ENCODE measurements at places on chromosomes 2 and 18. TPM values are rescaled to one million over a fixed set of nuclear protein-coding genes. Genes with fewer than 3 reads are reported as not detected.

The FBXO36 gene
- total RNA-seq = 0.42 TPM

The CDH19 gene
- total RNA-seq = not detected

The CXCR1 gene
- not detected for total RNA-seq

The UGT1A5 gene
- total RNA-seq = not detected

The CRYGD gene
- total RNA-seq = not detected

The NR4A2 gene
- total RNA-seq = 0.67 TPM

The SLC4A3 gene
- total RNA-seq = 5.8 TPM

The ASPRV1 gene
- 0.47 TPM for total RNA-seq

The FHOD3 gene
- 47.1 TPM for total RNA-seq

The FEV gene
- total RNA-seq = not detected

The OTOF gene
- not detected for total RNA-seq

The MYO1B gene
- 93.6 TPM for total RNA-seq

The TCF7L1 gene
- total RNA-seq = 0.16 TPM

The RNU2-63P gene
- total RNA-seq = 78.3 TPM

The XDH gene
- 3.7 TPM for total RNA-seq

The GALNT5 gene
- total RNA-seq = not detected

The RAB1A gene
- 87.6 TPM for total RNA-seq

The GALR1 gene
- total RNA-seq = not detected

The ZNG1B gene
- total RNA-seq = 31.6 TPM

The MRO gene
- total RNA-seq = 0.02 TPM

The TET3 gene
- total RNA-seq = 4.4 TPM

The RUFY4 gene
- not detected for total RNA-seq

The PCARE gene
- total RNA-seq = not detected

The IHH gene
- total RNA-seq = not detected

The TFPI gene
- not detected for total RNA-seq

The LIPG gene
- 0.43 TPM for total RNA-seq

The NYAP2 gene
- not detected for total RNA-seq

The CRACDL gene
- not detected for total RNA-seq

The SLC30A3 gene
- total RNA-seq = 13.5 TPM

The PIEZO2 gene
- total RNA-seq = 0.10 TPM

The GYPC gene
- total RNA-seq = not detected

The VWC2L gene
- total RNA-seq = not detected

The SGPP2 gene
- total RNA-seq = not detected

The TBR1 gene
- 0.13 TPM for total RNA-seq

The SCLY gene
- 49.4 TPM for total RNA-seq

The ANKRD30BL gene
- not detected for total RNA-seq

The SOWAHC gene
- total RNA-seq = 13.1 TPM

The CCDC74A gene
- 0.27 TPM for total RNA-seq

The PLEK gene
- not detected for total RNA-seq

The MYOM1 gene
- total RNA-seq = not detected

The ALPI gene
- total RNA-seq = not detected

The RAB31 gene
- total RNA-seq = 48.0 TPM
